HT1080 (cell line): ENCODE measurements at places on chromosomes 6 and 20.

GRCh38 chr6:43758617-43759050 lies 11.4 kb upstream of the VEGFA start:
- no peak for DNase-seq

GRCh38 chr6:24228681-24229255 lies 102.8 kb downstream of the NRSN1 start:
- peak; percentile 66 for DNase-seq

DNA sequence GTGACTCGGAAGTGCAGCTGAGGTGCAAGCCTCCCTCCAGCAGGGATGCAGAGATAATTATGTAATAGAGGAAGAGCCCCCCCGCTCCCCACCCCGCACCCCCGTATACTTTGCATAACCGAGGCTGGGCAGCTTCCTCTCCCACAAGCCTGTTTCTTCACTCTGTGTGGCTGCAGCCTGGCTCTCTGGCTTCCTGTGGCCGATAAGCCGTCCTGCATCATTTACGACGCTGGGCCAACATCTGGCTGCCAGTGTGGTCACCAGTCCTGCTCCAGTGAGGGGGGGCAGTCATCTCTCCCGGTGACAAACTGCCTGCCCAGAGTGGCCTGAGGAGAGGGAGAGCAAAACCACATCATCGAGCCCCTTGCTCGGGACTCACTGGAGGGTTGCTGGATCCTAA lies 59.2 kb downstream of the RBM38 start:
- DNase-seq, result no peak

GRCh38 chr6:127207591-127208120 lies 59.0 kb upstream of the RNF146 start:
- DNase-seq, result peak; percentile 69
